CD4-positive, alpha-beta T cell (primary cell): ENCODE measurements at places on chromosomes 4 and X. TPM values are rescaled to one million over a fixed set of nuclear protein-coding genes. Genes with fewer than 3 reads are reported as not detected.

The XPNPEP2 gene
- 0.17 TPM for total RNA-seq

The FGF13 gene
- total RNA-seq = not detected

The FAT4 gene
- not detected for total RNA-seq

DNA sequence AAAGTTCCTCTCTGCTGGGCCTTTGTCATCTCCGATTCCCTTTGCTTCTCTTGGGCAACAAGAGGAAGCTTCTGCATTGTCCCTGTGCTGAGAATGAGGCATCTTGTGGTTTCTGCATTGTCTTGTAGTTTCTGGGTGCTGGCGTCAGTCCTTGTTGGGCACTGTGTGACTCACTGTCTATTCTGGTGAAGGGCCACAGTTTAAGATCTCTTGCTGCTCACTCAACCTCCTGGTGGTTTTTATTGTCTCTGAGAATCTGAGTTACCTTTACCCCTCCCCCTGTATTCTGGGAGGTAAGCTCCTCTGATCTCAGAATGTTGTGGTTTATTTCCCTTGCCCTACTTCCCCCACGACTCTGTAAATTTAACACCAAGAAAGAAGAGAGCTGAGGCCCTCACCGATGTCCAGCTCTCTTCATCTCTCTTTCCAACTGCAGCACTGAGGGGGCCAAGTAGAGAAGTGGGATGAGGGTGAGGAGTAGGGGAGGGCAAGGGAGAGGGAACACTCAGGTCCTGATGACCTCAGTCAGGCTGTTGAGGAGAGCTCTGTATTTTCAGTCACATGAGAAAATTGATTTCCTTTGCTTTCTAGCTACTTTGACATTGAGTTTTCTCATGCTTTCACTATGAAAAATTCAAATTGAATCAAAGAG is 441.6 kb upstream of the PITX2 start:
- DNase-seq = no peak

- DNase-seq = no peak
Observed at GRCh38 chr4:1090465-1091440, 22.6 kb downstream of the RNF212 start.

- DNase-seq = no peak
Observed at GRCh38 chr4:76011700-76012387, 4.5 kb upstream of the CXCL9 start.

GRCh38 chr4:146522869-146523205 is 1.1 kb upstream of the SLC10A7 start:
- no peak for DNase-seq

DNA sequence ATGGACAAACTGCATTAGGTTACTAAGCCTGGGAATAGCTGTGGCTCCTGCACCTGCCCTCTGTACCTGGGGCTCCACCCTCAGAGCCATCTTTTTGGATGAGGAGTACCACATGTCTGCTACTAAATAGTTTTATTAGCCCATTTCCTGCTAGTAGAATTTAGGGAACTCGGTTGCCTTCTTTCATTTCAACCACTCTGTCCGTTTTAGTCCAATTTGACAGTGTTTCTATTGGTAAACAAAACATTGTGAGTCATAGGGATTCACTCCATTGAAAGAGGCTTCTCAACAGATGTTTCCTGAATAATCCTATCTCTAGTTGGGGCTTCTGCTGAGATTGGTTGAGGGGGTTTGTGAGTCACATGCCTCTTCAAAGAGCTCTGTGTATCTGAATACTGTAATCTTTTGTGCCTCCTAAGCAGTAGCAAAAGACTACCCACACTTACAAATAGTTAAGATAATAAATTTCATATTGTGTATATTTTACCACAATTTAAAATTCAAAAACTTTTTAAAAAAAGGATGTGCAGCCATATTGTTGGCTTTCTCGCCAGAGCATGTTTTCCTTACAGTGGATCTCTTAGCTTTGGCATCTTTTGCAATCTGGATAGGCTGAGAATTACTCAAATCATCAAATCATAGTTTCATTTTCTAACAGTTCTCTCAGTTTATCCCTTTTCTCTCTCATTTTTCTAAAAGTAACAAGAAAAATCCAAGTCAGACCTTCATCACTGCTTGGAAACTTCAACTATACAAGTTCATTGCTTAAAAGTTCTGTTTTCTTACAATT is 9.9 kb downstream of the FAM200B start:
- no peak for DNase-seq

GRCh38 chr4:38082424-38083385 is 122.5 kb downstream of the PTTG2 start:
- no peak for DNase-seq

DNA sequence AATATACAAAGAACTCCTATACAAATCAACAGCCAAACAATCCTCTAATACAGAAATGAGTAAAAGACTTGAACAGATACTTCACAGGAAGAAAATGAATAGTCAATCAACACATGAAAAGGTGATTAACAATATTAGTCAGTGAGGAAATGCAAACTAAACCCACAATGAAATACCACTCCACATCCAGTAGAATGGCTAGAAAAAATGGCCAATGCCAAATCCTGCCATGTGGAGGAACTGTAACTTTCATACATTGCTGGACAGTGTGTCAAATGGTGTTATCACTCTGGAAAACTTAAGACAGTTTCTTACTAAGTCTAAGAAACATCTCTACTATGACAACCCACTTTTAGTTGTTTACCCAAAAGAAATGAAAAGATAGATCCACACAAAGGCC is 59.5 kb downstream of the NSG1 start:
- DNase-seq = no peak

- no peak for DNase-seq
Observed at GRCh38 chr4:33930497-33930896, 2313.8 kb downstream of the ARAP2 start.

DNA sequence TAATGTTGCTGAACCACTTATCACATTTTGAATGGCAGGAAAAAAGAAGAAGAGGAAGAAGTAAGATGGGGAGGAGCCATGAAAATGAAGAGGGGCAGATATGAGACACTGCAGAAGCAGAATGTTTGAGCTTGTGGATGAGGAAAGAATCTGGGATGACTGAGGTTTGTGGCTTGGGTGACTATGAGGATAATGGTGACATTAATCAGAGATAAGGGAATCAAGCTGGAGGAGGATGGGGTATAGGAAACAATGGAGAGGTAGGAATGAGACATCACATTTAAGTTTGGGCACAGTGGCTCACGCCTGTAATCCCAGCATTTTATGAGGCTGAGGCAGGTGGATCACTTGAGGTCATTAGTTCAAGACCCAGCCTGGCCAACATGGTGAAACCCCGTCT is 19.1 kb upstream of the PHF8 start:
- DNase-seq = no peak

- DNase-seq = no peak
Observed at GRCh38 chr4:10007793-10008608, 13.3 kb downstream of the SLC2A9 start.

DNA sequence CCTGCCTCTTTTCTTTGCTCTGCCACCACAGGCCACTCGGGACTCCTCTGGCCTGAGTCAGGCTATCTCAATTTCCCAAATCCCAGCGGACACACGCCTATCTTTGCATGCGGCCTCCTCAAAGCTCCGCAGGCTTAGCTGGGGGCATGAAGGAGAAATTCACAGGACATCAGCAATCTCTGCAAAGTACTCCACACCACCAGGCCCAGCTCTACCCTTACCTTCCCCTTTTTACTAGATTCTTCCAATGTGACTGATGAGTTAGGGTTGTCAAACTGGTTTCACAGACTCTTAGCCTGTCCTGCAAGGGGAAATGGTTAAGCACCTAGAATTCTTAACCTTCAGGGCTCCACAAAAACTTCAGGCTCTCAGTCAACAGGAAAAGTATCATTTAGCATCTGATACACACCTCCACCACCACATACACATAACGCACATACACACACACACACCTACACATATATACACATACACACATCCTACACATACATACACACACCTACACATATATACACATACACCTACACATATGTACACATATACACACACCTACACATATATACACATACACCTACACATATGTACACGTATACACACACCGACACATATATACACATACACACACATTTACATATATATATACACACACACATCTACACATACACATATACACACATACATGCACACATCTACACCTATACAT is 349.1 kb downstream of the ANK2 start:
- no peak for DNase-seq

- no peak for DNase-seq
Observed at GRCh38 chrX:22313766-22314165, 41.1 kb downstream of the CBLL2 start.

DNA sequence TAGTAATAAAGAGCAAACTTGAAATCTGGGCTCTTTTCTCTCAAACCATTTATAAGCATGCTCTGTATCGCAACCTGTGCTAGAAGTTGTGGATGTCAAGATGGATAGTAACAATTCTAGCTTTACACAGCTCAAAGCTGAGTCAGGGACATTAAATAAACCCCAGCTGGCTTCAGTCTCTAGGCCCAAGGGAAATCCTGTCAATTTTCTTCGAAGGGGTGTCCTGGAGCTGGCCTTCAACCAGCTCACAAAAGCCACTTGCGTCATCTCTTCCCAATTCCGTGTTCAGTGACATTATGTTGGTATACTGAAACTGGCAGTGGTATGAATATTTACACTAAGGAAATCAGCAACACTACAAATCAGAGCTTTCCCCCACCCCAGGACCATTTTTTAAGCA is 89.8 kb upstream of the PRKG2 start:
- DNase-seq = no peak
